BE2C (cell line): ENCODE measurements at places on chromosomes 6 and 20.

DNA sequence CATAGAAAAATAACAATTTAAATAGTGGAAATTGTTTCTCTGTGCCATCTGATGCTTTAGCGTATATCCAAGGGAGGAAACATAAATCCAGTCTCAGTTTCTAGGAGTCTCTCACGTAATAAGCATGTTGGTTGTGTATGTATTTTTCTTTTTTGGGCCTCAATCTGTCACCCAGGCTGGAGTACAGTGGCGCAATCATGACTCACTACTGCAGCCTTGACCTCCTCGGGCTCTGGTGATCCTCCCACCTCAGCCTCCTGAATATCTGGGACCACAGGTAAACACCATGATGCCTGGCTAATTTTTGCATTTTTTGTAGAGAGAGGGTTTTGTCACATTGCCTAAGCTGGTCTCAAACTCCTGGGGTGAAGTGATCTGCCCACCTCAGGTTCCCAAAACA lies 78.6 kb upstream of the PLN start:
- no peak for DNase-seq

- DNase-seq, result no peak
Measured at GRCh38 chr6:149127212-149127611, 190.3 kb upstream of the TAB2 start.

GRCh38 chr20:37907677-37908401 lies 4.9 kb downstream of the VSTM2L start:
- DNase-seq, result peak; percentile 67

- no peak for DNase-seq
Measured at GRCh38 chr20:59141818-59142581, 21.6 kb upstream of the ZNF831 start.

- no peak for DNase-seq
Measured at GRCh38 chr6:119226089-119226488, 123.5 kb downstream of the MAN1A1 start.

- no peak for DNase-seq
Measured at GRCh38 chr6:53359843-53360092, 11.0 kb upstream of the ELOVL5 start.

DNA sequence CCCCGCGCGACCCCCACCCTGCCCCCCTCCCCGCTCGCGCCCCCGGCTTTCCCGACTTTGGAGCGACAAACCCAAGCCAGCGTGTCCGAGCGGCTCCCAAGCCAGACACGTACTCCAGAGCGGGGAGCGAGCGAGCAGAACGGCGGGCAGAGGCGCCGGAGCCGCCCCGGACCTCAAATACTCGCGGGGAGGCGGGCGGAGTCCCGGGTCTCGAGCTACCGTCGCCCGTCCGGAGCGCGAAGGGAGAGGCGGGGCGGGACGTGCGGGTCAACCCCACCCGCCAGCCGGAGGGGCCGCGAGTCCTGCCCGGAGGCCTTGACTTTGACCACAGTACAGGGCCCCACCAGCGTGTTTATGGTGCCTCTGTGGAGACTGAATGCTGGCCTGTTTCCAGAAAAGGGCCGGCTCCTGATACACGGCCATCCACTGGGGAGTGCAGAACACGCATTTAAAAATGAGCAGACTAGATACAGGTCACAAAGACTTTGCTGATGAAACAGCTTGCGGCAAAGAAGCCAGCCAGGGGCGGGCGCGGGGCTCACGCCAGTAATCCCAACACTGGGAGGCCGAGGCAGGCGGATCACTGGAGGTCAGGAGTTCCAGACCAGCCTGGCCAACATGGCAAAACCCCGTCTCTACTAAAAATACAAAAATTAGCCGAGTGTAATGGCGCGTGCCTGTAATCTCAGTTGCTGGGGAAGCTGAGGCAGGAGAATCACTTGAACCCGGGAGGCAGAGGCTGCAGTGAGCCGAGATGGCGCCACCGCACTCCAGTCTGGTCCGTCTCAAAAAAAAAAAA lies at the start of gene SERPINB6:
SERPINB6 (minus strand) TSS at position 148 of the 799 bp plus-strand sequence. CDS start 12,235 bp downstream, outside the sequence.
- DNase-seq, result peak; percentile 69
